Adrenal gland (tissue), 19 donors: ENCODE measurements at places on chromosomes 2 and 18. TPM values are rescaled to one million over a fixed set of nuclear protein-coding genes. Genes with fewer than 3 reads are reported as not detected.
A peak's percentile ranks its signal among the peaks of the same experiment; 100 is the strongest.

The HOXD10 gene
- total RNA-seq = not detected

The C2orf66 gene
- total RNA-seq = not detected

The KCNJ3 gene
- total RNA-seq = 0.08 TPM

The SLC8A1 gene
- total RNA-seq = 31.2 TPM

DNA sequence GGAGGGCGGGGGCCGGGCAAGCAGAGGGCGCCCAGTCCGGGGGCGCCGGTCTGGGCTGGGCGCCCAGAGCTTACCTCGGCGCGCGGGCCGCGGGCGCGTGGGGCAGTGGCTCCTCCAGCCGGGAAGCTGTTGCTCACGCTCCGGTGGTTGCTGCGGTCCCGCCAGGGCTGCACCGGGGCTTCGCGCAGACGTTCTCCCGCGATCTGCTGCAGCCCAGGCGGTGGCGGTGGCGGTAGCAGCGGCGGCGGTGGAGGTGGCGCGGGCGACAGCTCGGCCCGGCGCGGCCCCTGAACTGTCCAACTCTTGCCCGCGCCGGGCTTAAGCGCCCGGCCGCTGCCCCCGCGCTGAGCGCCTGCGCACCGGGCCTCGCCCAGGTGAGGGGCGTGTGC lies 391 bp downstream of the ZNF385B start:
- no peaks in the 10 kb centered on the region for H3K36me3 ChIP-seq
- DNase-seq = peak; percentile 10
- no peaks in the 10 kb centered on the region for H3K4me1 ChIP-seq
- H3K27me3 ChIP-seq = no peaks in the 10 kb centered on the region

DNA sequence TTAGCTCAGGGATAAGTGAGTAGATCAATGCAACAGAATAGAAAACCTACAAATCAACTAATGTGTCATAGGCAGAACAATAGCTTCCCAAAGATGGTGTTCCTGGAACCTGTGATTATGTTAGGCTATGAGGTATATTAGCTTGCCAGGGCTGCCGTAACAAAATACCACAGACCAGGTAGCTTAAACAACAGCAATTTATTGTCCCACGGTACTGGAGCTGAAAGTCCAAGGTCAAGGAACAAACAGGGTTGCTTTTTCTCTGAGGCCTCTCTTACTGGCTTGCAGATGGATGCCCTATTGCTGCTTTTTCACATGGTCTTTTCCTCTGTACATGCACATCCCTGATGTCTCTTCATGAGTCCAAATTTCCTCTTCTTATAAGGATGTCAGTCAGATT lies 354.9 kb downstream of the TNS1 start:
- peaks cover 6% of the 10 kb centered on the region for H3K4me1 ChIP-seq
- H3K27me3 ChIP-seq = no peaks in the 10 kb centered on the region

- no peaks in the 10 kb centered on the region for H3K4me1 ChIP-seq
- H3K4me3 ChIP-seq = no peak overlapping the region
- H3K36me3 ChIP-seq = no peaks in the 10 kb centered on the region
- H3K27me3 ChIP-seq = no peaks in the 10 kb centered on the region
- H3K27ac ChIP-seq = no peak overlapping the region
These were observed 17.0 kb downstream of the TNFAIP6 start for GRCh38 chr2:151374436-151374835.

DNA sequence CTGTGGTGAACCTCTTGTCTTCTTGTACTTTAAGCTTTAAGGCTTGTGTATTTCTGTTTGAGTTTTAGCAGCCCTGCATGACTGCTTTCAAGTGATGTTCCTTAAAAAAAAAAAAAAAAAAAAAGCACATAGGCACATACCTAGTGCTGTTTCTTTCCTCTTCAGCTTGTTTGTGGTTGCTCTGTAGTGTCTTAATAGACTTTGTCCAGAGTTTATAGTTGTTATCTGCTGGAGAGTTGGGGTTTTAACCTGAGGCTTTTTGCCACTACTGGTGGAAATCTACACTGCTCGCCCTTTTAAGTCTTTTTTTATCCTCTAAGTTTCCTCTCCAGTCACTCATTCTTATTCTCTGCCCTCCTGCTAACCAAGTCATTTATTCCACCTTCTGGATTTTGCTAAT lies 34.5 kb downstream of the AGFG1 start:
- H3K36me3 ChIP-seq = no peaks in the 10 kb centered on the region
- no peak overlapping the region for H3K4me3 ChIP-seq
- no peak overlapping the region for H3K27ac ChIP-seq

DNA sequence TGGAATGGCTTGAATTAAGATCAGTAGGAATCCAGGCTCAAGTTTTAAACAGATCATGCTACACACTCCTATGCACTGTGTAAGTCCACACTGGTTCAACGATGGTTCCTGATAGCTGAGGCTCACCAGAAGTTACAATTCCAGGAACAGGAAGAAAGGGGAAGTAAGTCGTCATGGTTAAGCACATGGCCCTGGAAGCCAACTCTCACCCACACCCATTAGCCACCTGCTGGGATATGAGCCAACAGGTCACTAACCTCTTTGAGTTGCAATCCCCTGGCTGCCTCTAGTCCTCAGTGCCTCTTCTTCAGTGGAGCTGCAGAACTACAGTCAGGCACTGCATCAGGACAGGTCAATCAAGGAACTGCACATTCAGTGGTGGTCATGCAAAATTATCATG lies 133.5 kb downstream of the TMEM182 start:
- DNase-seq = no peak
- no peak overlapping the region for H3K27ac ChIP-seq
- no peak overlapping the region for H3K4me3 ChIP-seq
- no peaks in the 10 kb centered on the region for H3K27me3 ChIP-seq
- no peaks in the 10 kb centered on the region for H3K4me1 ChIP-seq

DNA sequence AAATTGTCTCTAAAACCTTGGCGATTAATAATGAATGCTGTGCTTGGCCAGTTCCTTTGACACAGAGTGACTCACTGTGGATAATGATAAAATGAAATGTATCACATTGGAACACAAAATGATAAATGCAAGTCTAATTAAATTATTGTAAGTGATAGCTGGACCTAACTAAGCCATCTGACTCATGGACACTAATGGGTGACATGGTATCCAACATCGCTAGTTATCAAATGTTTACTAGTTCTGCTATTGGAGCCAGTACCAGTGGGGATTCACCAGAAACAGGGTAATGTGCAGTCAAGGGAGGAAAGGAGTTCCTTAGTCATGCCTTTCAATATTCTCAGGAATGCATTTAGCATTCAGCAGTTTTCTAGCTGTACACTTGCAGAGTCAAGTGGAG lies 736.3 kb upstream of the ACVR2A start:
- H3K36me3 ChIP-seq = no peaks in the 10 kb centered on the region
- H3K4me3 ChIP-seq = no peak overlapping the region
- DNase-seq = no peak
- H3K27me3 ChIP-seq = no peaks in the 10 kb centered on the region

GRCh38 chr2:150426724-150427123 lies 60.7 kb downstream of the RND3 start:
- no peak overlapping the region for H3K27ac ChIP-seq
- H3K27me3 ChIP-seq = no peaks in the 10 kb centered on the region
- no peaks in the 10 kb centered on the region for H3K4me1 ChIP-seq
- no peaks in the 10 kb centered on the region for H3K36me3 ChIP-seq
- no peak for DNase-seq
- H3K4me3 ChIP-seq = no peak overlapping the region

- no peak overlapping the region for H3K27ac ChIP-seq
- H3K4me1 ChIP-seq = peaks cover 18% of the 10 kb centered on the region
- no peaks in the 10 kb centered on the region for H3K36me3 ChIP-seq
- no peak overlapping the region for H3K4me3 ChIP-seq
- DNase-seq = no peak
These were observed 59.2 kb upstream of the ATL2 start for GRCh38 chr2:38436227-38436664.

DNA sequence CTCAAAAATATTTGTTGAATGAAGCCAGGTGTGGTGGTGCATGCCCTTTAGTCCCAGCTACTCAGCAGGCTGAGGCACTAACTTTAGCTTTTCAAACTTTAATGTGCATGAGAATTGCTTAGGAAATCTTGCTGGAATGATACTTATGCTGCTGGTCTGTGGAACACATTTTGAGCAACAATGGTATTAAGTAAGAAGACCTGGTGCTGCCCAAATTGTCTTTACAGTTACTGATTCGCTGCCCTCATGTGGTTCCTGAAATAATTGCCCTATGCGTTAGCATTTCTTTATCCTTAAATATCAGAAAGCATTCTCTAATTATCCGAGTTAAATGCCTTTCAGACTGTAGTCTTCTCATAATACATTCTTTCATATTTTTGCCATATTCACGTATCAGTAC lies 76.0 kb upstream of the SESTD1 start:
- no peaks in the 10 kb centered on the region for H3K4me1 ChIP-seq
- H3K27ac ChIP-seq = no peak overlapping the region
- no peak for DNase-seq
- no peak overlapping the region for H3K4me3 ChIP-seq
- no peaks in the 10 kb centered on the region for H3K27me3 ChIP-seq
- H3K36me3 ChIP-seq = no peaks in the 10 kb centered on the region

GRCh38 chr2:120539424-120539936 lies 193.5 kb downstream of the INHBB start:
- H3K27ac ChIP-seq = no peak overlapping the region
- peaks cover 7% of the 10 kb centered on the region for H3K4me1 ChIP-seq
- H3K4me3 ChIP-seq = no peak overlapping the region
- no peaks in the 10 kb centered on the region for H3K36me3 ChIP-seq
